ENCODE measurements at places on chromosomes 7 and 10. TPM values are rescaled to one million over a fixed set of nuclear protein-coding genes. Genes with fewer than 3 reads are reported as not detected.

Gene TFEC
- total RNA-seq, result 1.0 TPM

Gene TMEM236
- 0.19 TPM for total RNA-seq

Gene UBTD1
- total RNA-seq, result 41.0 TPM

Gene ADAM12
- total RNA-seq, result 4.2 TPM

Gene GPR141
- total RNA-seq, result not detected

Gene VSTM2A
- total RNA-seq, result not detected

Data from endothelial cell of coronary artery (primary cell).